PC-3 (cell line): ENCODE measurements at places on chromosomes 5 and 9.

DNA sequence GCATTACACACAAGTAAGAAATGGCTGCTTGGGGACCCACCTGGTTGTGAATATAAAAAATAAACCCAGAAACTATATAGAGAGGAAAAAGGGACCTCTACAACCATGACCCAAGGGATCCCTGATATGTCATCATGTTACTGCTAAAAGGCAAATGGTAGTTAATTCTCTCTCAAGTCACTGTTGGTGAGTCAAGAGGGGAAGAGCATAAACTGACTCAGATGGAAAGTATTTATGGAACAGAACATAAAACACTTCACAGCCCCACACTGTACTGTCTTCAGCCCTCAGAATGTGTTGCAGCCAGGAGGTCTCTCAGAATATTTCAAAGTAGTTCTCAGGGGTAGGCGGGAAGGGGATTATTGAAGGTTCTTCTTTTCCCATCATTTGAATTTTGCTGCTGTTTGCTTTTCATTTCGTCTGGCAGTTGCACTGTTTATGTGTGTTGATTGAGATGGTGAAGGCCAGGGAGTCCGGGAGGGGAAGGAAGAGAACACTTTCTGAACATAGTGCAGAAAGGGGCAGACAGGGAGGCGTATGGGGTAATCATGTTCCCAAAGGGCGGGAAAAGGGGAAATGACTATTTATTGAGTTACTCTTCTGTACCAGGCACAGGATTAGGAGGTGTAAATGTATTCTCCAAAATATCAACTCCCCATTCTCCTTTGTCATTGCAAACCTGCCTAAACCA is 85.5 kb downstream of the TEK start:
- DNase-seq = peak; percentile 72

- no peak for DNase-seq
These were observed 361.0 kb downstream of the FGF10 start for GRCh38 chr5:44028226-44028625.

DNA sequence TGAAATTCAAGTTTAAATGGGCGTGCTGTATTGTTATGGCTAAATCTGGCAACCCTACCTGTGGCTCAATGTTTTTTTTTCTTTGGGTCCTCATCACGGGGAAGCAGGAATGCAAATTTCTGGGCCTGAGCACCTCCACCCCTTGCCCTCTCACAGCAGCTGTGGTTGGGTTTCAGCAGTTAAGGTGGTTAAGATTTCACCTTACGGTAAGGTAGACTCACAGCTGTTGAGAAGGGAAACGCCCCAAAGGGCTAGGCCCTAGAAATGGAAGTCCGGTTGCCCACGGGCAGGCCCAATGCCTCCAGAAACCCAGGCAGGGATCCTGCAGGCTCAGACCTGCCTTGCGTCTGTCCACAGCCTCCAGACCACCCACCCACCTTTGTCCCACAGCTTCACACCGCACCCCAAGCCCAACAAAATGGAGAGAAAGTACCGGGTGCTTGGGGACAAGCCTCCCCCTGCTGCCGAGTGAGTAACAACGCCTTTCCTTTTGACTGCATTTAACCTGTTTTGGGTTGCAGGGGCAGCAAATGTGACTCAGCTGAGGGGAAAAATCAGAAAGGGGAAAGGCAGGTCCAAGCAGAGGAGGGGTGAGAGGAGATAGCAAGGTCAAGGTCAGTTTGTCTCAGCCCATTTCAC is 48.1 kb upstream of the TDRD7 start:
- DNase-seq = no peak

GRCh38 chr5:75234251-75234650 is 2.4 kb downstream of the ANKRD31 start:
- DNase-seq = no peak

- no peak for DNase-seq
These were observed 5.8 kb upstream of the NDST1 start for GRCh38 chr5:150502106-150502505.
